ENCODE measurements at places on chromosomes 7 and 10.

GRCh38 chr7:11336432-11336831 is 362.8 kb downstream of the PHF14 start:
- DNase-seq = no peak

DNA sequence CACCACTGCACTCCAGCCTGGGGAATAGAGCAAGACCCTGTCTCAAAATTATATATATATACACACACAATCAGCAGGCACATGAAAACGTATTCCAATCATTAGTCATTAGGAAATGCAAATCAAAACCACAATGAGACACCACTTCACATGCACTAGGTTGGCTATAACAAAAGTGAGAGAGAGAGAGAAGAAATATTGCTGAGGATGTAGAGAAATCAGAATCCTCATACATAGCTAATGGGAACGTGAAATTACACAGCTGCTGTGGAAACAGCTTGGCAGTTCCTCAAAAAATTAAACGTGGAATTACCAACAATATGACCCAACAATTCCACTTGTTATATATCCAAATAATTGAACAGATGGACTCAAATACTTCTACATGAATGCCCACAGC is 43.3 kb upstream of the CNNM1 start:
- peak; percentile 38 for DNase-seq

DNA sequence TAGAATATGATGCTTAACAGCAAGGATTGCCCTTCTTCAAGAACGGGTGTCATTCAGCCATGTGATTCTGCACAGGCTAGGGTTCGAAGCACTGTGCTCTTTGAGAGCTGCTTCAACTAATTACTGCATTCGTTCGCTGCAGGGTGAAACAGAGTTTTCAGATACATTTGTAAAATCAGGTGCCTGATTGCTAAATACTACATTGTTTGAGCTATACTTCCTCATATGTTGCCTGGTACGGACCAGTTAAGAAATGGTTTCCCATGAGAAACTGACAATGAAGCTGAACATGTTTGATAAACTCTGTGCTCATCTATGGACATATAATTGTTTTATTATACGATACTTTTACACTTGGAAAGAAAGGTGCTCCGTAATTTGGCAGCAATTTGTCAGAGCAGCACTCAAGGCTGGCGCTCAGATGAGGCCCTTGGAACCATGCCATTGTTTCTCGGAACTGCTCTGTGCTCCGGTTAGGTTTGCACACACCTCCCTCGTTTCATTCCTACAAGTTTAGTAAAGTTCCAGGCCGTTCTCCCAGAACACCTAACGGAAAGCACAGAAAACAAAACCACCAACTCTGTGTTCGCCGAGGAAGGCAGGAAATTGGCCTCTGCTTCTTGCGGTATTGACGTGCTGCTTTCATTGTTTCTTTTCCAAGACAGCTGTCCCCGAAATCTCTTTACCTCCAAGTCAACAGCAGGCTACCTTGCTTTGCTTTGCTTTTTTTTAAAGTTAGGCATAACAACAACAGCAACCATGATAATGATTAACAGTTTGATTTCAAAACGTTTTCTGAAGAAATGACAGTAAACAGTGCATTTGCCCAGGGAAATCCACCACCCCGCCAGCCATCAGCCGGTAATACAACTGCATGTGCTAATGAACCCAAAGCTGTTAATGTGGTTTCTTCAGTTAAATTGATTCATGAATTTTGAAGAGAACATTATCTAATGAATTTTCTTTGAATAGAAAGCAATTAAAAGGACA is 206.9 kb downstream of the EBF3 start:
- peak; percentile 59 for DNase-seq

DNA sequence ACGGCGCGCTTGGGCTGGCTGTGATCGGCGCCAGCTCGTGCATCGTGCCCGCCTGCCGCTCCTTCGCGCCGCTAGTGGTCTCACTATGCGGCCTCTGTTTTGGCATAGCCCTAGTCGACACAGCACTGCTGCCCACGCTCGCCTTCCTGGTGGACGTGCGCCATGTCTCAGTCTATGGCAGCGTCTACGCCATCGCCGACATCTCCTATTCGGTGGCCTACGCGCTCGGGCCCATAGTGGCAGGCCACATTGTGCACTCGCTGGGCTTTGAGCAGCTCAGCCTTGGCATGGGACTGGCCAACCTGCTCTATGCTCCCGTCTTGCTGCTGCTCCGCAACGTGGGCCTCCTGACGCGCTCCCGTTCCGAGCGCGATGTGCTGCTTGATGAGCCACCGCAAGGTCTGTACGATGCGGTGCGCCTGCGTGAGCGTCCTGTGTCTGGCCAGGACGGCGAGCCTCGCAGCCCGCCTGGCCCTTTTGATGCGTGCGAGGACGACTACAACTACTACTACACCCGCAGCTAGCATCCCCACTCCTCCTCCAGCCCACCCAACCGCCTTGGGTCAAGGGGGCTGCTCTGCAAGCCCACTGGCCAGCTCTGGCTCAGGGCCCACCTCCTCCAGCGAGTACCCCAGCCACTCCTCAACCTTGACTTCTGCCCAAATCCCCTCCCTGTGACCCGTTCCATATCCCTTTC is 1.9 kb downstream of the SLC18A3 start:
- no peak for DNase-seq

DNA sequence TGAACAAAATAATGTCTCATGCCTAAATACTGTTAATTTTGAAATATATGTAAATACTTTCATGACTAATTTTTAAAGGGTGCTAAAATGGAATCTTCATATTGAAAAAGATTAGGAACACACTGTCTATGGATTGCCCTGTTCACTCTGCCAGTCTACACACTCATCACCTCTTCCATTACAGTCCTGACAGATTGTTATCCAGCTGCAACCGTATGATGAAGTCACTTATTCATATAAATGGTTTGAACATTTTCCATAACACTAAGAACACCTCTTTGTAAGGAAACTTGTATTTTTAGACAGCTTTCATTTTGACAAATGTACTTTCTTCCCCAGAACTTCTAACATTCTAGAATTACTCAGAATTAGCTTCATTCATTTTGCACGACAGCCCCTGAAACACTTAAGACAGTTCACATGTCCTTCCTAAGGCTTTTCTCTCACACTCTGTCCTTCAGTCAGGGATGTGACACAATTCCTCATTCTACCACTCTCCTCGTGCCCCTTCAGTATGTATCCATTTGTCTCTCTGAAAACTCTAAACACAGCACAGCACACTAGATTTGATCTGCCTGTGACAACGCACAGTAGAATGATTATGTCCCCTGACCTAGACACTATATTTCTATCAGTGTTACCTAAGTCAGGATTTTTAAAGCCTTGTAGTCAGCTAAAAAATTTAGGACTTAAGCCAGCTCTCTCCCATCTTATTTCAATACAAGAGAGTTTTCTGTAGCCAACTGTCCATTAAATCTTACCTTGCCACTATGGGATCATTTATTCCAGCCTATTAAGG is 71.9 kb downstream of the ORC5 start:
- no peak for DNase-seq

DNA sequence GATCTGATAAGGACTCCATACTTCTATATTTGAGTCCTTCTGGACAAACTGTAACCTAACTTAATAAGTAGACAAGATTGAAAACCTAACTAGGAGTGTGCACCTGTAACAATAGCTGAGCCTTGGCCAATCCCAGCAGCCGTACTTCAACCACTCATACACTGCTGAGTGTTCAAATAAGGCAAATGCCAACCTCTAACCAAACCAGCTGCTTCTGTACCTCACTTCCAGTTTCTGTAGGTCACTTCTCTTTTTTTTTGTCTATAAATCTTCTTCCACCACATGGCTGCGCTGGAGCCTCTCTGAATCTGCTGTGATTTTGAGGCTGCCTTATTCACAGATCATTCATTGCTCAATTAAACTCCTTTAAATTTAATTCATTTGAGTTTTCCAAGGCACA is 753.2 kb downstream of the DNAJB9 start:
- DNase-seq = no peak

DNA sequence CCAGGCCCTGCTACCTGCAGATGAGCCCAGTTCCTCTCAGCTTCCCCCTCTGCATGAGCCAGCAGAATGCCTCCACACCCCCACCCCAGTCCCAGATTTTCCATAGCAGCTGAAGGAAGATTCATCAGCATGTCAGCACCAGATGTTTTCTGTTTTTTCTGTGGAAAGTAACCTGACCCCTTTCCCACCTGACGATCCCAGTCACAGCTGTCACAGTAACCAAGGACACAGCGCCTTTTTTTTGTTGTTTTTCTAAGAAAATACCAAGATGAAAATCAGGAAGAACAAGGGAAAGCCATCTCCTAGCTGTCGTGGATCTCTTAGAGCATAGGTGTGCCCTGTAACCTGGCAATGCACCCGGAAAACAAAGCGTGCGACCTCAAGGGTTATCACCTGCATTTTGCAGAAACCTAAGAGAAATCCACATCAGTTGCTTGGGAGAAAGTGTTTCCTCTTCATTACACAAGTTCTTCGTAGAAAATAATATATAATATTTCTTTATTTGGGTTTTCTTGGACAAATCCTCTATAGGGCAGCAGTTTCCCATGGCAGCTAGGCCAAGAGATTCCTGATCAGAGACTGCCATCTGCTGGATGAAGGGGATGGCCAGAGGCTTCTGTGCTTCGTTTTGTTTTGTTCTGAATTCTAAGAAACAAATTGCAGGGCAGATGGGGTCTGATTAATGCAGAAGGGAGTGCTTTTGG is 401.9 kb downstream of the TNS3 start:
- peak; percentile 69 for DNase-seq

DNA sequence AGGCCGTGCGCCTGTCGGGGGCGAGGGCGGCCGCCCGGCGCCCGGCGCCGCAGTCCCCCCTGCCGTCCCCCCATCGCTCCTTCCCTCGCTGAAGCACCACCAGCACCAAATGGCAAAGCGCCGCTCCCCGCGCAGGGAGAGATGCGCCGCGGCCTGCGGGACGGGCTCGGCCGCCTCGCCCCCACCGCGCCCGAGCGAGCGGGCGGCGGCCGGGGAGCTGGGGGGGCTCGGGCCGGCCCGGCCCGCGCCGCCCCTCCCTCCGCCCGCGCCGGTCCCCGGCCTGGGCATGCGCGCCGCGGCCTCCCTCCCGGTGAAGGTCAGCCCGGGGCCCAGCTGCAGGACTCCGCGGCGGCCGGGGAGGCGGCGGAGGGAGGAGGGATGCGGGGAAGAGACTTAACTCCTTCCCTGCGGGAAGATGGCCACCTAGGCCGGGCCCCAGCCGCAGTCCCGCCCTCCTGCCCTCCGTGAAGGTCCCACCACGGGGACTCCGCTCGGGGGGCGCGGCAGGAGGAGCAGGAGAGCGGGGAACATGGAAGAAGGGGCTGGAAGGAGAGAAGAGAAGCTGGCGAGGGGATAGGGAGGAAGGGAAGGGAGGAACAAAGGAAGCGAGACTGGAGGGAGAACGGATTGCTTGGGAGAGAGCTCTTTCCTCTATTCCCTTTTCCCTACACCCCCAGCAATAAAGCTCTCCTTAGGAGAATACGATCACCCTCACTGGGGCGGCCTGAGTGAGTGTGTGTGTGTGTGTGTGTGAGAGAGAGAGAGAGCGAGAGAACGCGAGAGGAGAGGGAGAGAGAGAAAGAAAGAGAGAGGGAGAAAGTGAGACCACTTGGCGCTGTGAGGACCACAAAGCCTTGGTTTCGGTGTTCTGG is 3.4 kb upstream of the SMARCD3 start:
- peak; percentile 66 for DNase-seq

DNA sequence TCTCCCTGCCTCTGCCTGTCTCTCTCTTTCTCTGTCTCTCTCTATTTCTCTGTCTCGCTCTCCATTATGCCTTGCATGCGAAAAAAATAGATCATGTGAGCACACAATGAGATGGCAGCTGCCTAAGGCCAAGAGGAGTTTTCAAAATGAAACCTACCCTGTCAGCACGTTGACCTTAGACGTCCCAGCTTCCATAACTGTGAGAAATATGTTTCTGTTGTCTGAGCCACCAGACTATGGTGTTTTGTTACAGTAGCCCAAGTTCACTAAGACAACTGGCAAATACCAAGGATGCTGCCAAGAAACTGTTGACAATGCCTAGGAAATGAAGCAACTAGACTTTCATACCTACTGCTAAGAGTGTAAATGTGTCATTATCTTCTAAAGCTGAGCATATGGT is 70.6 kb upstream of the PLXDC2 start:
- no peak for DNase-seq

DNA sequence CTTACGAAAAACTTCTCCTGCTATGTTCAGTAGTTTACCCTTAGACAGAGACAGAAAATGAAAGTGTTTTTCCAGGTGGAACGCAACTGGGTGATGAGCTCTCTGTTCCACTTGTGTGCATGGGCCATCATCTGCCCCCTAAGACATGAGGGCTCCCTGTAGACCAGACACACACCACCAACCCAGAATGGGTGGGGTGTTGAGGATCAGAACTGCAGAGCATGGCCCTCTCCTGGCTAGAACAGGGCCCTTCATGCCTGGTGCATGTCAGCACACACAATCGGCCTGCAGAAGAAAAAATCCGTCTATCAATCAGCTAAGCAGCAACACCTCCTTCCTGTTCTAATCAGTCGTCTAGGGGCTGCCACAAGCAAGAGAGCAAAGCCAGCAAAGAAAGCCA is 186.2 kb upstream of the INHBA start:
- no peak for DNase-seq

GRCh38 chr10:44946205-44946604 is 13.4 kb upstream of the RASSF4 start:
- peak; percentile 82 for DNase-seq

- no peak for DNase-seq
Observed at GRCh38 chr7:4818000-4818794, 42.8 kb downstream of the AP5Z1 start.

- peak; percentile 89 for DNase-seq
Observed at GRCh38 chr10:131641231-131641630, 259.6 kb upstream of the PPP2R2D start.

- no peak for DNase-seq
Observed at GRCh38 chr10:132898391-132899053, 43.8 kb downstream of the CFAP46 start.

- DNase-seq = no peak
Observed at GRCh38 chr10:44757551-44758205, 153.5 kb upstream of the TMEM72 start.

- DNase-seq = peak; percentile 60
Observed at GRCh38 chr7:142405122-142405765, 147.4 kb upstream of the PRSS58 start.

All from kidney tubule cell (primary cell).